ENCODE measurements at places on chromosomes 5 and 9.

DNA sequence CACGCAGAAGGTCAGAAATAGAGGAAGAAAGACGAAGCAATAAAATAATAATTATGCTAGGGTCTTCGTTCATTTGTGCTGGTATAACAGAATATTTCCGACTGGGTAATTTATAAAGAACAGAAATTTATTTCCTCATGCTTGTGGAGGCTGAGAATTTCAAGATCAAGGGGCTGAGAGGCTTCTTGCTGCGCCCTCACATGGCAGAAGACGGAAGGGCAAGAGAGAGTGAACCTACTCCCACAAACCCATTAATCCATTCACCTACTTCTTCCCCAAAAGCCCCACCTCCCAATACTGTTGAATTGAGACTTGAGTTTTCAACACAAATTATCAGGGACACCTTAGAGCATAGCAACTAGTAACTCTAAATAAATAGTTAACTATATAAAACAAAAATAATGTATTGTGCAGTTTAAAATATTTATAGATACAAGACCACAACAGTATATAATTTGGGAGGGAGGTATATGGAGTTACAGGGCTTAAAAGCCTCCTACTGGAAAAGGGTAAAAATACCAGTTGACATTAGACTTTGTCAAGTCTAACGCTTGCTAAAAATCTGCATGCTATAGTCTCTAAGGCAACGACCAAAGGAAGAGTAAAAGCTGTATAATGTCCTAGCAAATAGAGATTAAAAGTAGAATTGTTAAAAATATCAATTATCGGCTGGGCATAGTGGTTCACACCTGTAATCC, 40.3 kb upstream of the NAA35 start:
- DNase-seq: no peak

DNA sequence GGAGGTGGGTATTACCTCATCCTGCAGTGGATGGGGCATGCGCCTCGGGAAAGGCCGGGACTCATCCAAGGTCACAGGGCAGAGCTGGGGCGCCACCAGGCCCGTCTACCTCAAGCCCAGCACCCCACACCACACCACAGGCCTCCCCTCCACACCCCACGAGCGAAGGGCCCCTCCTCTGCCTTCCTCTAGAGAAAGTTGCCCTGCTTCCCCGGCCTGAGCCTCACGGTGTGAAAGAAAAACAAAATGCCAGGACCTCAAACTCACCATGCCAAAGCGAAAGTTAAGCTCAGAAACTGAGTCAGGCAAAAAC, 161.1 kb downstream of the COL23A1 start:
- DNase-seq: no peak

- DNase-seq: peak; percentile 55
Measured at GRCh38 chr5:78103232-78103918, 191.1 kb downstream of the AP3B1 start.

GRCh38 chr5:9386945-9387344, 158.9 kb downstream of the SEMA5A start:
- DNase-seq: no peak

DNA sequence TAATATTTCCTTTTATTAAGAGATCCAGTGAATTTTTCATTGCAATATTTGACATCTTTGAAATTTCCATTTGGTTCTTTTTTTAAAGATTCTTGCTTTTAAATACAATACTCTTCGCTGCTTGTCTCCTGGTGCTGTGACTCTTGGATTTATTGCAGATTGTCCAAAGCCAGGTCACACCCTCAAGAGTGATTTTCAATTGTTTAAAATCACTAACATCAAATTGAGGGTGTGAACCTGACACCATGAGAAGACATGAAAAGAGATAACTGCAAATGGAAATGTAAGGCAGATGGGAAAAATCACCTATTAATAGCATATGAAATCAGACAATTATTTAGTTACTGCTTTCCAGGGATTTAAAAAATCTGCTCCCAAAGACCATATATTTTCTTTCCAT, 42.6 kb downstream of the ANXA1 start:
- no peak for DNase-seq

DNA sequence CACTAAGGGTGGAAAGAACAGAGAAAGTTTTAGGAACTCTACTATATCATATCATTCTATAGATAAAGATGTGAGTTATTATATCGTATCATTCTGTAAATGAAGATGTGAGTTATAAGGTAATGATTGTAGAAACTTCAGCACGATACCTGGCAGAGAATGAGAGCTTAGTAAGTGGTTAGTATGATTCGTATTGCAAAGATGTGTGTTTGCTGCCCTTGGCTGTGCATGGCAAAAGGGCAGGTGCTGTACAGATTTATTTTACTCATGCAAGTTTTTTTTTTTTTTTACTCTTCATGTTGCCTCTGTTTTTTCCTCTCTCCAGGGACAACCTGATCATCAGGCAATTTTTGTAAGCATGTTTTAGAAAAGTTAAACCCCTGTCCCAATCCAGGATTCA, 83.3 kb downstream of the EGFLAM start:
- DNase-seq: no peak

DNA sequence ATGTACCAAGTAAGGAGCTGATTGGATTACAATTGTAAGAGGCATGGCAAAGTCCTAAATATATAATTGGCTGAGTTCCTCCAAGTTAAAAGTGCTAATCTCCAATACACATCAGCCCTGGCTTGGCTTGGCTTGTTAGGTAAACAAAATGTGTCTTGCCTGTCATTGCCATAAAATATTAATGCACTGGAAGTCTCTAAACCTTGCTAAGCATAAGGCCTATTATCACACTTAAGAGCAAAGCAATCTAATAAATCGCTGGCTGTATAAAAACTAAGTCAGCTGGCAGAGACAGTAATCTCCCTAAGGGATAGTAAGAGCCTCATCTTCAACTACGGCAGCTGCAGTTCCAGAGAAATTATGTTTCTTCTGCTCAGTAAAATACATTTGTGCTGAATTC, 418.6 kb upstream of the GRAMD2B start:
- DNase-seq: peak; percentile 65

GRCh38 chr5:3145641-3146040, 394.2 kb upstream of the IRX2 start:
- no peak for DNase-seq

DNA sequence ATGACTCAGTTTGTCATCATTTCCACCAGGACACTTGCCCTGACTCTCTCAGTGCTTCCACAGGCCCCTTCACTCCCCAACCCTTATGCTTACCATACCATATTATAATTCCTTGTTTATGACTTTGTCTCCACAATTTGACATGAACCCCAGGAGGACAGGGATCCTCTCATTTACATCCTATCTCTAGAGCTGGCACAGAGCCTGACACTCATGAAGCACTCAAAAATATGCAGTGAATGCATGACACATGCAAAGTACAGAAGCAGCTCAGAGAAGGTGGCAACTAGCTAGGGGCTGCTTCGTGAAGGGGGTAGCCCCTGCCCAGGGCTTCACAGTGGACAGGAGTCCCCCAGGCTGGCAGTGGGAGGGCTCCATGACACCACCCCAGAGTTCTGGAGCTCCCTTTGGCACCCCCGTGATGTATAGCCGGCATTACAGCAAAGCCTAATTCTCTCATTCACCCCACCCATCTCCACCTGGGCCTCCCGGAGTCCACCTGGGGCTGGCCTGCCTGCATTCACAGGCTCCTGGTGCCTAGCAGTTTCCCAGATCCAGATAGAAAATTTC, 112.0 kb upstream of the SPOCK1 start:
- no peak for DNase-seq

DNA sequence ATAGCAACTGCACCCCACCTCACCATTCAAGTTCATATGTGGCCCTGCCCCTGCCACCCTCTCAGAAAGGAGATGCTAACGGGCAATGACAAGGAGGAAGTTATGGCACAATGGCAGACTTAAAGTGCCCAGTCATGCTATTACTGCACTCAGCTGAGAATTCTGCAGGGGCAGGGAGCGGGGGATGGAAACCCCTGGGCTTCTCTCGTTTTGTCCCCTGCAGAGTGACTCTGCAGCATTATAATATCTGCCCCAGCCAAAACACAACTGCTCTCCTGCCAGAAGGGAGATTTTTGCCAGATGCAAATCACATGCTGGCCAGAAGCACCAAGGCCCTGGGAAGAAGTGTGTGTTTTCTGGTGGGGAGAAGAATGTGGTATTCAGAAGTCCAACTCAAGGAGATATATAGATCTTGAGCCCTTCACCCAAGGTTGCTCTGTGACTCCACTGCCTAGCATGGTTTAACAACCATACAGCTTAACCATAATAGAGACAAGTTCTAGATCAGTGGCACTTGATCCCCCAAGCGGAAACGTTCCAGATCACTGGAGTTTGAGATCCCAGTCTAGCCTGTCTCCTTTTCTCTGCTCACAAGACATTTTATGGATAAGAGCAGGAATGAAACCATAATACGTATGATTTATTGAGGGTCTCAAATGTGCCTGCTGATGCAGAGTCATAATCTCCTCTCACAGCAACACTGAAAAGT, 207.0 kb upstream of the MAP3K1 start:
- peak; percentile 49 for DNase-seq

DNA sequence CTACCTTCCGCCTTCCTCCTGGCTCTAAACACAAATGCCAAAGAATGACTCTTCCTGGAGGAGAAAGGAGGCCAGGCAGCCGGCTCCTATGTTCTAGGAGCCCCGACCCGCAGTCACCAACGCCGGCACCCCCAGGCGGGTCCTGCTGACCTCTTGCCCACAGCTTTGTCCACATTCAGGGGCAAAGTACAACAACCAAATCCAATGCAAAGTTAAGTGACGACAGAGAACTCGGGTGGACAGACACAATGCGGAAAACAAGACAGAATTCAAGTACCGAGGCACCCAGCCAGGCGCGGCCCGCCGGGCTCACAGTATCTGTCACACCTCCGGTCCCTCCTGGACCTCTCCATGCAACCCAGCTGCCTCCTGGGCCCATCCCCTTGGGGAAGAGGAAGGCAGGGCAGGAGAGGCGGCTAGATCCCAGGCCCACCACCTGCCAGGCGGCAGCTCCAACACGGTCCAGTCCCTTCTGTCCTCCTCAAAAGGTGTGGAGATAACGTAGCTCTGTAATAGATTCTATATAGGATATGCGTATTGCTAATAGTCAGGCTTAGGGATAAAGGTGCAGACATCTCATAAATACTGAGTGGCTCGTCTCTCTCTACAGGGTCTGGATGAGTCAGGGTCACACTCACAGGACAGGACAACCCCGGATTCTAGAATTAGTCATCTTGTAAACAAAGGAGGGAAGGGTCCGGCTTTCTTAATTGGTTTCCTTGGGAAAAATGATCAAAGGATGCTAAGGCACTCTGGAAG, 46.9 kb upstream of the UBAC1 start:
- peak; percentile 25 for DNase-seq

GRCh38 chr5:90807496-90807895, 248.9 kb downstream of the ADGRV1 start:
- no peak for DNase-seq

DNA sequence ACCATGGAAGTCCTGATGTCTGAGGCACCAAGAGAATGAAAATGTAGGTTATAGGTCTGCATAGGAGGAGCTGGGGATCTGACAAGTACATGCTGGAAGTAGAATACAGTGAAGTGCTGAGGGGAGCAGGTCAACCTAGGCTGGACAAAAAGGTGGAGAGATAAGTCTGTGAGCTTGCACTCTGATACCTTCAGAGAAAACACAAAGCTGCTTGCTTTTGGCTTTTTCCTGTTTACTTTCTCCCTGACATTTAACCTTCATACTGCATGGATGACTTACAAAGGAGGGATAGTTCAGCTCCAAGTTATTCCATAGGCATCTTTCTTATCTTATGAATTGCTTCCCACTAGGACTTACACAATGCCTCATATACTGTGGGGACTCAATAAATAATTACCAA, 256.7 kb upstream of the NREP start:
- no peak for DNase-seq

DNA sequence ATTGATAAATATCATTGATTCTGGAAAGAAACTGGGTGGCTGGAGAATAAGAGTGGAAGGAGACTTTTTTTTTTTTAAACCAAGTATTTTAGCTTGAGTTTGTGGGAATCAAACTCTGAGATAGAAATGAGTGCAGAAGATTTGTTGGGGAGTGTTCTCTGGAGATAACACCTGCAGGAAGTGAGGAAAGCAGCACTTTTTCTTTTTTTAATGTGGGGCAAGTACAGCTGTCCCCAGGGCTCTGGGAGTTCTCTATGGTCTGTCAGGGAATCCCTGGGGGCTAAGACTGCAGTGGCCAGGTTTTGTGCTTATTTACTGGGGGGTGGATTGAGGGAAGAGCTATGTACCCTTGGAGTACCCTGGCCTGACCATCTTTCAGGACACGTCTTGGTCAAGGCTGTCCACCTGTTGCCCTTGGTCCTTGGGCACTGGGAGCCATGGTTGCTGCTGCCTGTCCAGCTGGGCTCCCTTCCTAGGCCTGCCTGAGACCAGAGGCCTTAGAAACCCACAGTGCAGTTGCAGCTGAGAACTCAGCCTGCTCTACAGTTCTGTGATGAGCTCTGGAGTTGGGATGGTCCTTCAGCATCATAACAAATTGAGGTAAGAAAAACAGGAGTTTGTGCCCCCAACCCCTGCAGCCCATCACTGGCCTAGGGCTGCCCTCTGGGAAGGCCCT, 85.8 kb downstream of the PHAX start:
- DNase-seq: no peak

DNA sequence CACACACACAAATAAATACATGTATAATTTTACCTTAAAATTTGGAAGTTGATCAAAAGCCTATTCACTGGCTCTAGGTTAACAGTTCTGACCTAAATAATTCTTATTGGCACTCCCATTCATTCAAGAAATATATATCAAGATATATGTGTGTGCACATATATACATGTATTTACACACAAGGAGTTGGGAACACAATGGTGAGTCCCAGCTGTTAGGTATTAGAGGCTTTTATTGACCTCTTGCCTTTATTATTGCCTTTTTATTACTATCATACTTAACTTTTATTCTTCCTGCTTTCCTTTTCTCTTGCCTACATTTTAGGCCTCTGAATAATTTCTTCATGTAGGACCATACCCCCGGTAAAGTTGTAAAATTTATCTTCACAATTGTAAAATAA, 25.0 kb downstream of the CCDC152 start:
- DNase-seq: no peak

DNA sequence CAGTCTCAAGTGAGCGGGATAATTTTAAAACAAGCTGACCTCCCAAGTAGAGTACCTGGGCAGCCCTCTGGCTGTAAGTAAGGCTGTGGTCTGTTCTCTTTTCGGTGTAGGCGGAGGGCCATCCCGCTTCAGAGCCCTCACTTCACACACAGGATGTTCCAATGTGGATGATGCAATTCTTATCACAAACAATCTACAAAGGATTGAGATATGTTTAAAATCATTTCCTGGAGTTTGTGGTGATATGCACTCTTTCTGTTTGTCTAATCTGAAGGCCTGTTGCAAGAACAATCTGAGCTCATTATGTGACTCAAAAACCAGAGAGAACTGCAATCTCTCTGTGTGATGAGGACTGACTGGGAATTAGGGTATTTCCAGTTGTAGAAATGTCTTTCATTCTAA, 42.5 kb downstream of the ITGA2 start:
- no peak for DNase-seq

DNA sequence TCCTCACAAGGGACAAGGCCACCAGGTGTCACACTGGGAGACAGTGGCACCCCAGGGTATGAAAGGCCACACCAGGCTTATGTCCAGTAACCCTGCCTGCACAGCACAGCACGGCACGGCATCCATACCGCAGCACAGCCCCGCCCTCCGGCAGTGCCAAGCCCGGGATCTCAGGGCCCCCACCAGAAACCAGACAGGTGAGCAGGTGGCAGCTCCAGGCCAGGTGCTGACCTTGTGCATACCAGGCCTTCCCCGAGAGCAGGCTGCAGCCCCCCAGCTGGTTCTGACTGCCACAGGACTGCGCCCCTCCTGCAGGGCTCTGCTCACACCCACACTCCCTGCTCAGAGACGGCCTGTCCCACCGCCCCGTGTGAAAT, 56.5 kb downstream of the ADAMTS2 start:
- no peak for DNase-seq

Measured in eye (tissue), 1 donor.